ENCODE measurements at places on chromosomes 2 and 18.

- no peak for DNase-seq
These were observed 49.3 kb downstream of the NRP2 start for GRCh38 chr2:205731583-205731981.

- DNase-seq = no peak
These were observed 60.7 kb upstream of the HDAC4 start for GRCh38 chr2:239461291-239462190.

DNA sequence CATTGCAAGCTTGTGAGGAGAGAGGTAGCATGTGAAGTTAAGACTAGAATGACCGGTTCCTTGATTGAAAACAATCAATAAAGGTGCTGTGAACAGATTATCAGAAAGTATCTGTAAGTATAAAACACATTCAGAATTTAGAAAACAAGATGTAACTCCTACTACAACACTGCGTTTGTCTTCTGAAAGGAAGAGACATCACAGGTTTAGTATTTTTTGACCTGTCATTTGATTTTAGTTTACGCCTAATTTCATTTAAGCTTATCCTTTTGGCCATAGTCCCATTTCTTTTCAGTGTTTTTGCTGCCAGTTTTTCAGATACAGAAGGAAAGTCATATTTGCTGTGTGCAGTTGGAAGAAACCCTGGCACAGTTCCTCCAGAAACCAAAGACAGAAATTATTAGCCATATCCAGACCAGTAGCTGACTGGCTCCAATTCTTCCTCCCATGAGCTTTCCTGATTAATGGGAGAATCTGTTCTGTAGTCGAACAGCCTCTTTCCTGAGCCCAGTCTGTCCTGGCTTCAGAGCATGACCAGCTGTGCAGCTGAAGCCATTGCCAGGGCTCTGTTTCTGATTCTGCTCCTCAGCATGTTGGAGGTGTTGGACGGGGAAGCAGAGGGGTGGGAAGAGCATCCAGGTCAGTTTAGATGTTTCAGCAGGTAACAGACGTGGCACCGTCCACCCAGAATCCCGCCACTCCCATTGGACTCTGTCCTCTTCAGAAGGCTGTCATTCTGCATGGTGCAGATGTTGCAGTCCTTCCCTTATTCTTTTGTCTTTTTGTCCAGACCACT is 61.0 kb downstream of the CRIM1 start:
- no peak for DNase-seq

GRCh38 chr2:230886671-230887071 is 21.9 kb downstream of the ITM2C start:
- DNase-seq = no peak

DNA sequence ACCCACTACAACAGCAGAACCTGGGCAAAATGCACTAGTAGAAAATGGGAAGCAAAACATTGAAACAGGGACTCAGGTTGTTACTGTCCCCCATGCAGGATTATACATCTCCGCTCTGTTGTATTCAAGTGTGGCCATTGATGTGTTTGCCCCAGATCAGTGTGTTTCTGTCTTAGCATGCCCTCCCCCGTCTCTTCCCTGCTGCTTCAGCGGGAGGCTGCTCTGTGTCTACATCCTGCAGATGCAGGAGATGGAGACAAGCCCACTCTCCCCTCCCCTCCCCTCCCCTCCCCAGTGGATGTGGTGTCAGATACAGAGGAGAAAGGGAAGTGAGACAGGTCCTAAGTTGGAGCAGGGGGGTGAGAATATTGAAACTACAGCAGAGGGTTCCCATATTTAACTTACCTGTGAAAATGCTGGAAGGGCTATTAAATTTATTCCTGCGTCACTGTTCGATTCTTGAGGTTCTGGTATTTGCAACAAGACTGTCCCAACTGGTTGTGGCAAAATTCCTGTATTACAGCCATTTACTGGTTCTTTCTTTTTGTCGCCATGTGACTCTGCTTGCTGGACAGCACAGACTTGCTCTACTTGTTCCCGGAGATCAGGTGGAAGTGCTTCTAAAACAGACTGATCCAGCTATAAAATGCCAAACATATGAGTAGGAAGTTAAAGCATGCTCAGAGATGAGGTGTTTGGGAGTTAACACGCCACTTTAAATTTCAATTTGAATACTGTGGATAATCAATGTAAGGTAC is 67.0 kb downstream of the EIF5B start:
- DNase-seq = no peak

GRCh38 chr2:203040966-203041521 is 26.4 kb downstream of the NBEAL1 start:
- no peak for DNase-seq

- no peak for DNase-seq
These were observed 177.7 kb upstream of the OSR1 start for GRCh38 chr2:19536136-19536535.

DNA sequence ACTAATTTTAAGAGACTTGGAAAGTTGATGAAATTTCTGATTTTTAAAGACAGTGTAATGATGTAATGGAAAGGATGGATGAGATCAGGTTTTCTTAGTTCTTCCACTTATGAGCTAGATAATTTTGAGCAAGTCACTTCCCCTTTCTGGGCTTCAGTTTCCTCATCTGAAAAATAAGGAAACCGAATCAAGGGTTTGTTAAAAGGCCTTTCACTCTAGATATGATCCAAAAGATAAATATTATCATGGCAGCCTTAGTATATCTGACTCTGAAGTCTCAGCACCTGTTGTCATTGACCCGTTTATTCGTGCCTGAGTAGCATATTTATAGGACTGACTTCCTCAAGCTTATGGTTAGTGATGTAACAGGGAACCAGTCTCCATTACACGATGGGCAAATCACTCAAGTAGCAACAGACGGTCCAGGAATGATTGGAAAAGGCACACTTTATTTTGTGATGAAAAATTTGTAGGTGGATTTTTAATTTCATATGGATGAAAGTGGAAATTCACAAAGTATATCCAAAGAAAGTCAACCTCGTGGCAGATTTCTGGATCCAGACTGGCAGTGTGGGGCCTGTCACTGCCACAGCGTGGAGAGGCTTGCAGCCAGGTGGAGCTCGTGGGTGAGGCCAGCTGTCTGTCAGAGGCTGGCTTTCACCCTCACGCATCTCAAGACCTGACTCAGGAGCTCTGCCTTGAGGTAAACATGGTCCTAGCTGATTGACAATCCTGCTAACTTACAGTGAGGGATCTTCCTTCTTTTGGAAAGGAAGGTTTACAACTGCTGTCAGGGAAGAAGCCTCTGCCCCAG is 137.9 kb upstream of the CXCR4 start:
- DNase-seq = no peak

DNA sequence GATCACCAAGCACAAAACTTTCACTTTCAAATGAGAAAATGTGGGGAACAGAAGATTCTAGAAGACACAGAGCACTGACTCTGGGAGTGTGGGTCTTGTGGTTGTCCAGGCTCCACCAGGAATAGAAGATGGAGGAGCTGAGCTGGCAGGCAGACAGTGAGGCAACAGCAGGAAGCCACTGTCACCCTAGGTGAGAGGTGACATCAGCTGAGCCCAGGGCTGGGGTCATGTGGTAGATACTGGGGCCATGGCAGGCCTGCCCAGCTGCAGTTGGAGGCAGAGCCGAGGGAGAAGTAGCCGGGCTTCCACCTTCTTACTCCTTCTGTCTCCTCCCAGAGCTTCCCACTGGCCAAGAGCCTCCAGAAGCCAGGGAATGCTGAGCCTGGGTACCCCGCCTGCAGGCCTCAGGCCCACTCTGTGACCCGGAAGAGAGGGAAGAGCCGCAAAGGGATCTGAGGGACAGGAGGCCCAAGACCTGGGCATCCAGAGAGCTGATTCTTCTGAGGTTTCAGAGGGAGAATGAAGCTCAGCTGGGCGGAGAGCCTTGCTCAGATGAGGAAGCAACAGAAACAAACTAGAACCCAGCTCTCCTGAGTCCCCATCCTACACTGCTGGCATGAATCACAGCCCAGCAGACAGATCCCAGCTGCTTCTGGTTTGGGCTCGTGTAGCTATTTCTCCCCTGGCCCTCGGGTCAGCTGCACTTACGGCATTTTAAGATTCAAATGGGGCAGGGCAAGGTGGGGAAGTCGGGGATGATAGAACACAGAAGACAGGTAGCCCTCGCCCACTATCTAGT is 39.8 kb upstream of the ASAP2 start:
- no peak for DNase-seq
